ENCODE measurements at places on chromosomes 16 and 17. TPM values are rescaled to one million over a fixed set of nuclear protein-coding genes. Genes with fewer than 3 reads are reported as not detected.

The ZNF19 gene
- 16.7 TPM for total RNA-seq

The ADAD2 gene
- total RNA-seq: 0.15 TPM

The HLF gene
- total RNA-seq: 21.4 TPM

DNA sequence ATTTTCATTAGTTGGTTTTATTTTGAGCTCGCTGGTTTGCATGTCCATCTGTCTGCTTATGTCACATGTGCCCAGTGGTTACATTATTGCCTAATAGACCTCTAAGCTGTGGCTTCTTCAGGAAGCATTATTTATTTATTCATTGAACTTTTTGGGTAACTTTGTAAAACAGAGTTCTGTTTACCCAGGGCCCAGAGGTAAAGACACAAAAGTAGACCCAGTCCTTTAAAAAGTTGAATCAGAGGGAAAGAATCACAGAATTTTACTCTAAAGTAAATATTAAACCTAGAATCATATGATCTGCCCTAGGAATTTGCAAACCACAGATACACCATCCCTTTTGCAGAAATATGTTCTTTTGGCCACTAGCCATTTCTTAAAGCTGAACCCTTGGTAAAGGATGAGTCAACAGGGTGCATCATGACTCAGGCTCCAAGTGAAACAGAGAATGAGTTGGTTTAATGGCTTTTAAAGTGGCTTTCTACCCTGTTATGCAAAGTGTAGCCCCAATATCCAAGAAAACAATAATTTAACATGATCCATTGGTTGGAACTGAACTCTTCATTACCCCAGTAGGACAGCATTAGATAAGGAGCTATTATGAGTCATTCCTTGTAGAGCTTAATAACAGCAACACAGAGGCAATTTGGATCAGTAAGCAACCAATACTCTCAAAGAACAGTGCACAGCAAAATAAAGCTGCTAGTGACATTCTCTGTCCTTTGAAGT, 236.3 kb downstream of the KCNJ2 start:
- no peak for DNase-seq
- no peak overlapping the region for H3K4me3 ChIP-seq
- no peaks in the 10 kb centered on the region for H3K27me3 ChIP-seq
- no peaks in the 10 kb centered on the region for H3K4me1 ChIP-seq

DNA sequence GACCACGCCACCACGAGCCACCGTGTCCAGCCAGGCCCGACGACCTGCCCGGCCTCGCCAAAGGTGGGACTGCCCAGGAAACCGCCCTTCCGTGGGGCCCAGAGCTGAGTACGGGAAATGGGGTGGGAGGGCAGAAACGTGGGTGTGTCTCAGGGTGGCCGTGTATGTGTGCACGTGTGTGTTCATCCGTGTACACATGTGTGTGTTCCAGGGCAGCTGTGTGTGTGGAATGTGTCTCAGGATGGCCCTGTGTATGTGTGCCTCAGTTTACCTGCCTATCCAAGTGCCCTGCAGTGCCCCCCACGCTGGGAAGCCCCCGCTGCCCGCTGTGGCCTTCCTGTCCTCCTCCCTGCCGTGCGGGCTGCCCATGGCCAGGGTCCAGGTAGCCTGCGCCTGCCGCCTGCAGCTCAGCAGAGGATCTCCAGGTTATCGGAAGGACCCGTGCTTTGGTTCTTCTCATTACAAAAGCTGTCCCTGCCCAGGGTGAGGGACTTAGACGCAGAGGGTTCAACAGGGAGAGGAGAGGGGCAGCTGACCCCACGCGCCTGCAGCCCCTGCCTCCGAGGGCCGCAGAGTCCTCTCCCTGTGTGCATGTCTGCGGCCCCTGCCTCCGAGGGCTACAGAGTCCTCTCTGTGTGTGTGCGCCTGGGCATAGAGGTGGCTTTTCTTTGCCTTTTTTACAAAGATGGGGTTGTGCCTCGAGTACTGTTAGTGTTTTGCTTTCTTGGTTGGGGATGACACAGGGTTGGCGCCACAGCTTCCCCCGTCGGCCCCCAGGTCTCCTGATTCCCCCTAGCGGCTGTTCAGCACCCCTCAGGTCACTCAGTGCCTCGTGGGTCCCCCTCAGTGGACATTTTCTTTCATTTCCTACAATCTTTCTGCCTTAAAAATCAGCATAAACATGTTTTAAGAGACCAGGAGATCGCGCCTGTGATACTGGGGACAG, 23.6 kb downstream of the ZNF469 start:
- H3K36me3 ChIP-seq: no peaks in the 10 kb centered on the region
- H3K27ac ChIP-seq: no peak overlapping the region
- DNase-seq: no peak
- H3K4me3 ChIP-seq: peak overlapping the region; percentile 13
- H3K4me1 ChIP-seq: peaks cover 5% of the 10 kb centered on the region

DNA sequence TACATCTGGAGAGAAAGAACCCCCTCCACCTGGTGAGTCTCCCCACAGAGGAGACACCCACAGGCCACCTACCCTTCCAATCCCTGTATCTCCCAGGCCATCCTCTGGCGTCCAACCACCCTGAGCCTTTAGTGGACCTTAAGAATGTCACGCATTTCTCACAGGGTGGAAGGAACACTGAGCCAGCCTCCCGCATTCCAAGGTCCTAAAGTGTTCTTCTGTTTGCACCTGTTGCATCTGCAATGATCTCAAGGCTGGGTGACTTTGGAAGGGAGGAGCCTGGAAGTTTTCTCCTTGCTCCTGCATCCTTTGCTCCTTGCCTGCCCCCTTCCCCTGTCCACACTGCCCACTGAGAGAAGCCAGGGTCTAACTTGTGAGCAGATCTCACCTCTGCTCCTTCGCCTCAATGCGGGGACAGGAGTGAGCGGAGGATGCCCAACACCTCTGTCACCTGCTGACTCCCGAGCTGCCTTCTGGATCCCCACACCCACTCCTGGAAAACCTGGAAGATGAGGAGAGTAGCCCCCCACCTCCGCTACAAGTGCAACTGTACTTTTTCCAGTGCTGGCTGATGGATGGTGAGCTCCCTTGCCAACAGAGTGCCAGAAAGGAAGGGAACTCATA, 3.7 kb downstream of the CHST5 start:
- H3K4me3 ChIP-seq: no peak overlapping the region
- H3K27ac ChIP-seq: no peak overlapping the region
- no peak for DNase-seq

DNA sequence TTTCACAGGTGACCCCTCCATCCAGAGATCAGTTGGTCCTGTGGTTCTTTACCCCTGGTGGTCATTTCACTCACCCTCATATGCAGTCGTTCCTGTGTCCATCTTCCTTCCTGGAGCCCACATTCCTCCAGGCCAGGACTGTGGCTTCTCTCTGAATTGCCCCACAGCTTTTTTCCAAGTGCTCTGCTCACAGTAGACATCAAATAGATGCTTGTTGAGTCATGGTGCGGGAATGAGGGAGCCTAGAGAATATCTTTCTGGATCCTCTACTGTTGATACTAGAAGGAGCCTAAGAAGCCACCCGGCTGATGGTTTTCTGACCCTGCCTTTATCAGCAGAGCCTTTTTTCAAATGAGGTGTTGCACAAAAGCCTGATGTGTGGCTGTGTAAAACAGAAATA, 10.4 kb downstream of the USB1 start:
- no peaks in the 10 kb centered on the region for H3K36me3 ChIP-seq
- no peak overlapping the region for H3K27ac ChIP-seq
- H3K4me1 ChIP-seq: no peaks in the 10 kb centered on the region
- DNase-seq: no peak
- H3K27me3 ChIP-seq: no peaks in the 10 kb centered on the region
- no peak overlapping the region for H3K4me3 ChIP-seq

GRCh38 chr17:4043862-4044261, 79.6 kb upstream of the ATP2A3 start:
- peaks cover 11% of the 10 kb centered on the region for H3K36me3 ChIP-seq
- DNase-seq: no peak
- no peaks in the 10 kb centered on the region for H3K27me3 ChIP-seq
- H3K27ac ChIP-seq: no peak overlapping the region

DNA sequence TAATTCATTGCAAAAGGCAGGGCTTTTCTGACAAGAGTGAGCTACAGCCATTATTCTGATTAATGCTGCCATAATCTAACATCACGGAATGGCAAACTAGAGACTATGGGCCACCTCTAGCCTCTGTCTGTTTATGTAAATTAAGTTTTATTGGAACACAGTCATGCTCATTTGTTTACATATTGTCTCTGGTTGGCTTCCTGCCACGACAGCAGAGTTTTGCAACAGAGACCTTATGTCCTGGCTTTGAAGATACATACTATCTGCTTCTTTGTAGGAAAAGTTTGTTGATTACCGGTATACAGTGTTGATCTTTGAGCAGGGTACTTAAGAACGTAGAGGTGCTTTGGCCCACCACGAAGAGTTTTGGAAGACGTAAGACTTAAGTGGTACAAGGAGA, 715.9 kb upstream of the RBFOX1 start:
- no peak overlapping the region for H3K27ac ChIP-seq
- no peaks in the 10 kb centered on the region for H3K36me3 ChIP-seq
- no peaks in the 10 kb centered on the region for H3K27me3 ChIP-seq
- no peak overlapping the region for H3K4me3 ChIP-seq
- H3K4me1 ChIP-seq: no peaks in the 10 kb centered on the region
- DNase-seq: no peak

Measured in breast epithelium (tissue), 4 donors.